ENCODE measurements at places on chromosomes 4 and X. TPM values are rescaled to one million over a fixed set of nuclear protein-coding genes. Genes with fewer than 3 reads are reported as not detected.

The OCRL gene
- total RNA-seq: 31.8 TPM

The F8A3 gene
- 21.0 TPM for total RNA-seq

The STBD1 gene
- 6.2 TPM for total RNA-seq

The CT55 gene
- not detected for total RNA-seq

The YY2 gene
- 1.1 TPM for total RNA-seq

The KCND1 gene
- 0.76 TPM for total RNA-seq

The SERTM2 gene
- total RNA-seq: not detected

The CTBP1 gene
- 101 TPM for total RNA-seq

The LGI2 gene
- not detected for total RNA-seq

The ARSJ gene
- total RNA-seq: 22.0 TPM

The SGMS2 gene
- 24.7 TPM for total RNA-seq

DNA sequence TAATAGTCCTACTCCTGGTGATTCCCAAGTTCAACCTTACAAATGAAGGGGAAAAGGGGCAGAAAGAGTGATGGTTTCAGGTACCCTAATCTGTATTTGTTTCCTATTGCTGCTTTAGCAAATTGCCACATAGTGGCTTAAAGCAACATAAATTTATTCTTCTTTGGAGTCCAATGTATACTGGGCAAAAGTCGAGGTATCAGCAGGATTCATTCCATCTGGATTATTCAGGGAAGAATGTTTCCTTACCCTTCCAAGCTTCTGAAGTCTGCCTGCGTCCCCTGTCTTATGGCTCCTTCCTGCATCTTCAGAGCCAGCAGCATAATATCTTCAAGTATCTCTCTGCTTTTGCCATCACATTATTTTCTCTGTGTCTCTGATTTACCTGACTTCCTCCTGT is 10.3 kb upstream of the BST1 start:
- no peak for DNase-seq

GRCh38 chr4:2847302-2847871 is 3.7 kb downstream of the ADD1 start:
- DNase-seq: no peak

DNA sequence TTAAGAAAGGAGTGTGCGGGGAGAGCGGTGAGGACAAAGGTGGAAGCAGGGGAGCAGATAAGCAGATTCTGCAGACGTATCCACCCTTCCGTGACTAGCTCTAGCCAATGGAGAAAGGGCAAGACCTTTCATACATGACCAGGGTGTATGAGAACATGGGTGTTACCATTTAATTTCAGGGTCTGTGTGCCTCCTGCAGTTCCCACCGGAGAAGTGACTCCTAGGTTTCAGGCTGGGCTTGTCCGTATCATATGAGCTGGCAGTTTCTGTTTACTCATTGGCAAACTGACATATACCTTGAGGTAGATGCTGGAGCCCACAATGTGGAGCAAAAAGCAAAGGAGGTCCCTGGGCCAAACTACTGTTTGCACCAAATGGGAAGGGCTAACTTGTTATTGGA is 6.8 kb downstream of the RBM47 start:
- peak; percentile 71 for DNase-seq

GRCh38 chr4:20194123-20195013 is 57.3 kb upstream of the SLIT2 start:
- DNase-seq: peak; percentile 77

DNA sequence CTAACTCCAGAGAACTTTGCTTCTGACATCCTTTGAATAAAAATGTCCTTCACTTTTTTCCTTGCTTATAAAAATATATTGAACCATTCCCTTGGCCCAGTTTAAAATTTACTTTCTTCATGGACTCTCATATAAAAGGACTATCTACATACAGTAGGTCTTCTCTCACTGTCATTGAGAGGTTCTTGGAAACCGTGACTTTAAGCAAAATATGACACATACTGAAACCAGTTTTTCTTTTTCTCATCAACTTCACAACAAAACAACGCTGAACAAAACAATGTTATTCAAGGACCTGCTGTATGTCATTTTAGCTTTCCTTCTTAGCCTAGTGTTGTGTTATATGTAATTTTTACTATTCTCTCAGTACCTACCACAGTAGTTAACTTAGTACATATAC is 496.8 kb downstream of the CENPC start:
- no peak for DNase-seq

DNA sequence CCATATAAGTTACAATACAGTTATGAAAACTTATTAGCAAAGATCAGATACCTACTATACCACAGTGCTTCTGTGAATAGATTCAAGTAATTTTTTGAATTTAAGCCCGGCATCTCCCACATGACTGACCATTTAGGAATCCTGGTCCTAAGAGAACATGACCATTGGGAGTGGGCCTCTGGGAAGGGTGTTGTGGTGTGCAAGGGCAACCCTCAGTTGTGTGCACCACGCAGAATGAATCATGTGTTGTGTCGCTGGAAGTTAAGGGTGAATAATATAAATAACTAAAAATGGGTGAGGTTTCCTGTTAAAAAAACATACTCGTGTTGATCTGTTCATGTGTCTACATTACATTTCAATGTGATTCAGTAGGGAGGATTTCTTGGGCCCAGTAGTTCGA is 15.5 kb downstream of the CPE start:
- DNase-seq: peak; percentile 44

DNA sequence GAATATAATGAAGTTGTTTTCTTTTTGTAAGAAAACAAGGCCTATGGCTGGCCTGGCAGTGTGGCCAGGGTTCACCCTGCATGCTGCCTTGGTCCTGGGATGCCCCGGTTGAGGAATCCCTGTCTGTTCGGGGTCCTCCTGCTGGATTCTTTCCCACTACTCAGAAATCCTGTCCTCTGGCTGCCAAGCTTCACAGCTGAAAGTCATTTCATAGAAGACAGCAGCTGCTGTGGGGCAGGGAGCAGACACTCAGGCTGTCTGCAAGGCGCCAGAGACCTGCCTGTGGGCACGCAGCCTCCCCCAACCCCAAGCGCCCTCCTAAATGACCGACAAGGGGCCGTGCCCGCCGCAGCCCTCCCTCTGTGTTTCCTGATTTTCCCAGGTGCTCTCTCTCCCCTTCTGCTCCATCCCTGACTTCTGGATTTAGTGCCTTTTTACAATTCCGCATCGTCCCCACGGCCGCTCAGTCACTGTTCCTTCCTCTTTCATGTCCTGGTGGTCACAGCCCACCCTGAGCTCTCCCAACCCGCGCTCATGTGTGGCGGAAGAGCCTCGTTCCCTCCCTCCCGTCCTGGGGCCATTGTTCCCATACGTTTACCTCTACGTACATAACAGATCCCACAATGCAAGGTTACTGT is 27.5 kb downstream of the ZFYVE28 start:
- no peak for DNase-seq

DNA sequence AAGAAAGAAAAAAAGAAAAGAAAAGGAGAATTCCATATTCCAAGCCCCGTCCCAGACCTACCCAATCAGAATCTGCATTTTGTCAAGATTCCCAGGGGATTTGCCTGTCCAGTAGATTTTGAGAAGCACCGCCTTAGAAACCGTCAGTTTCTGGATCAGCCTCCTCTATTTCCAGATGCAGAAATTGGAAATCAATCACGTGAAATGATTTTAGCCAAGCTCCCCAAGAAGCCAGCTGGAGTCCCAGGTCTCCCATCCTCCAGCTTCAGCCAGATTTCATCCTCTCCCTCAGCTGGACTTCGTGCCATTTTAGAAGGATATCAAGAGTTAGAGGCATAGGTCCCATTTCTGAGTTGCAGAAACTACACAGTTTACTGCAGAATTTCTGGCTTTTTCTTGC is 629.3 kb downstream of the MID1IP1 start:
- no peak for DNase-seq

DNA sequence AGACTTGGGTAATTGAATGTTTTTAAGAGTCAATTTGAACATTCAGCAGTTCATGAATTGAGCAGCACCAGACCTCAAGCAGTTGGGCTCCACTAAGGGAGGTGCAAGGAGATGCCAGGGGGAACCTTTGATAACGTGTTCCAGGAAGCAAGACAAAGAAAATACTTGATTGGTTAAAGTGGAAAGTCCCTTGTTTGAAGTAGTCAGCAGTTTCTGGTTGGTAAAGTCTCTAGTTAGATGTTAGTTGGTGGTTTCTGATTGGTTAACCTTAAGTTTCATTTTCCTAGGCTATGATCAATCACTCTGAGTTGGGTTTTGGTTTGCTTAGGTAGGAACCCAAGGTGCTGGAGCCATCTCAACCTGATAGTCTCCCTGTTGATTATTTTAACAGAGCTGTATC is 4.0 kb downstream of the HERC6 start:
- peak; percentile 61 for DNase-seq

- DNase-seq: no peak
These were observed 107.9 kb upstream of the ELOVL6 start for GRCh38 chr4:110306303-110306702.

- no peak for DNase-seq
These were observed 112.6 kb downstream of the GABRA2 start for GRCh38 chr4:46277165-46277951.

DNA sequence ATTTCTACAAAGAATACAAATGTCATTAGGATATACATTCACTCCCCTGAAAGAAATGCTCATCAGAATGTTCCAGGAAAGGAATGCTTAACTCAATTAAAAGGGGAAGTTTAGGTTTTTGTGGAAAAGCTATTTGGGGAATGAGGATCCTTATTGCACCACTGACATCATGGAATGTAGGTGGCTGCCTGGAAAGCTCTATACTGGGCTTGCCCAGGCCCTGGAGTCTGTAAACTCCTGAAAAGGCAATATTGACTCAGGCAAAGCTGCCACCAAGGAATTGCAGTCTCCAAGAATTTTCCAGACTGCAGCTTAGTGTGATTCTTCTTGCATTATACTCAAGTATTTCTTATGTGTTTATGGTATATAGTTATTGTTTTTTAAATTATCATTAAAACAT is 15.7 kb downstream of the DAPP1 start:
- DNase-seq: no peak

GRCh38 chr4:71206763-71207162 is 132.1 kb upstream of the SLC4A4 start:
- DNase-seq: peak; percentile 61

- DNase-seq: no peak
These were observed 222.3 kb downstream of the FAM47A start for GRCh38 chrX:33909836-33910235.

- no peak for DNase-seq
These were observed 80.5 kb downstream of the ABLIM2 start for GRCh38 chr4:8078109-8078494.

- peak; percentile 24 for DNase-seq
These were observed 58.7 kb downstream of the MAMLD1 start for GRCh38 chrX:150421816-150422215.

DNA sequence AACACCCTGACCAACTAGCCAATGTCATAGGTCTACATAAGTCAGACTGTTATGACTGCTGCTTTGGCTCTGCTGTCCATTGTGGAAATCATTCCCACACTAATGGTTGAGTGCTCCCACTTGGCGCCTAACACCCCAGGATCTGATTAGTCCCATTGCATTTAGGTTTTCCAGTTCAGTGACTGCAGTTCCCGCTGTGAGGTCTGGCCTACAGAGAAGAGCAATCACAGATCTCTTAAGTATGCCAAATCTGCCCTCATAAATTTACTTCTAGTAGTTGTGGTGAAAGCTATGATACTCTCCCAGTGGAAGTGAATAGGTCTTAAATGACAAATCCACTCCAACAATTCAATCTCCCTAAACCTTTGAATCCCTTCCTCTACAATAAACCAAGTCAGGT is 77.3 kb upstream of the IL2 start:
- no peak for DNase-seq

GRCh38 chr4:14871676-14872430 is 130.4 kb upstream of the CPEB2 start:
- DNase-seq: peak; percentile 10

DNA sequence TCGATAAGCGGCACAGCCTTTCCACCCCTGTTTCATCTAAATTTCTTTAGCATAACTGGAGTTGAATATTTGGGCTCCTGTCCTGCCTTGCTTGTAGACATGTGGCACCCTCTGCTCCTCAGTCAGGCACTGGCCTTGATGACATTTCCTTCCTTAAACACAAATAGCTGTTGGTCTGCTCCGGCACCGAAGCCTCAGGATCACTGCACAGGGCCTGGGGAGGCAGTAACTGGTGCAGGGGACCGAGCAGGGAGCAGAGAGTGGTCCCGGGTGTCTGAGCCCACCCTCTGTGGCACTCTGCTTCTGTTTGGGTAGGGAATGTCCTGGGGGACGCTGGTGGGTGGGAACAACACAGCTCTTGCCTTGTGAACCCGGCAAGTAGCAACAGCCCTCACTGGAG is 13.6 kb downstream of the RGS12 start:
- DNase-seq: no peak

- DNase-seq: no peak
These were observed 30.4 kb upstream of the WDR44 start for GRCh38 chrX:118315529-118315928.

- peak; percentile 10 for DNase-seq
These were observed 1.3 kb upstream of the PDHA1 start for GRCh38 chrX:19342331-19342906.

DNA sequence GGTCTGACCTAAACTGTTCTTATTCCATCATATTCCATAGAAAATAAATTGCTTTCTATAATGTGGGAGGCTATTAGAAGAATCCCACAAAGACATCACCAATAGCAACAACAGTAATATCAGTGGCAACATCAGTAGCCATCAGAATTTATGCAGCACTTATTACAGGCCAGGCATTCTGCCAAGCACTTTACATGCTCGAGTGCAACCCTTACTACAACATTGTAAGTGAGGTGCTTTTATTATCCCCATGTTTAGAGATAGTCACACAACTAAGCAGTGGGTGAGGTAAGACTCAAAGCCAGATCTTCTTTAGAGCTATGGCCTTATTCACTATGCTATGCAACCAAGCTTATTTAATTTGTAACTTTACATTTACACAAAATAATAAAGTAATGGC is 317.1 kb upstream of the BMP3 start:
- no peak for DNase-seq

Data from M059J (cell line).